ENCODE measurements at places on chromosomes 6 and 20.

- DNase-seq = no peak
Measured at GRCh38 chr6:44527181-44527580, 139.7 kb downstream of the CDC5L start.

DNA sequence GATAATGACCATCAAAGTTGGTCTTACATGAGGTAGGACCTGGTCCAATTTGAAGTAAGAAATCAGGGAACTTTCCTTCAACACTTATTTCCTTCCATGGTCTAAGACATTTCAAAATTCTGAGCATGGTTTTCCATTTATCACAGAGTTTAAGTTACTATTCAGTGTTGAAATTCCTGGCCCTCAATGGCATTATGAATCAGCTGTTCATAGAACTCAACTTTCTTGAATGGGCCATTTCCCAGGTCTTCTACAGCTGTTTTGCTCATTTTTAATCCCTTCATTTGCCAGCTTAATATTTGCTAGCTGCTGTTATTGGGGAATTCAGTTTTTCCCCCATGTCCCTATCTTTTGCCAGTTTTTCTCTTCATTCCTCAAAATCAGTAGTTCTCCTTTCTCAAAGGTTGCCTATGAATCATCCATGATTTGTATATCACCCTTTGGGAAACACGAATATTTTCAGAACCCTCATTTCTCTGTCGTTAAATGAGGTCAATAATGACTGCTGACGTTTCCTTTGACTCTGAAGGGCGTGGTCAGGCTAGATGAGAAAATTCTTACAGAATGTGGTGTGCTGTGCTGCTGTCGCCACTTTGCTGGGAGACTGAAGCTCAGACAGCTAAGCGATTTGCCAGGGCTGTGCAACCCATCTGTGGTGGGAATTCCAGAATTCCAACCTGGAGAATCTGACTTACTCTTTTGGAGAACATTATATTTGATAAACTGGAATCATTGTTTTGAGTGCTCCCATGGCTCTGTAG is 216.5 kb upstream of the FLRT3 start:
- DNase-seq = no peak

- no peak for DNase-seq
Measured at GRCh38 chr6:114030767-114031166, 59.8 kb upstream of the HDAC2 start.

- DNase-seq = no peak
Measured at GRCh38 chr6:166169549-166170421, 2.1 kb upstream of the TBXT start.

DNA sequence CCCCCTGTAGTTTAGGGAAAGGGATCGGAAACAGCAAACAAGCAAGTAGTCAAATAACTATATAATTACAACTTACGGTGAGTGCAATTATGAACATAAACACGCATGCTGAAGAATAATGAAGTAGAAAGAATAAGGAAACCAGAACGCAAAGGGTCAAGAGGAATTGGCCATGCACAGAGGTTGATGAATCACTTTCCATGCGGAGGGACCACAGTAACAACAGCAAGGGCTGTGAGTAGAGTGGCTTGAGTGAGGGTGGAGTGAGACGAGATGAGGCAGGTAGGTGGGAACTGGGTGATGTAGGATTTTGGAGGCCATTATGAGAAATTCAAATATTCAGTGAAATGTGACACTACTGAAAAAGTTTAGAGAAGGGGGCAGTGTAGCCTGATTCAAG is 112.2 kb upstream of the LAMP5 start:
- DNase-seq = no peak

GRCh38 chr20:34045294-34045693 is 51.6 kb downstream of the RALY start:
- no peak for DNase-seq

DNA sequence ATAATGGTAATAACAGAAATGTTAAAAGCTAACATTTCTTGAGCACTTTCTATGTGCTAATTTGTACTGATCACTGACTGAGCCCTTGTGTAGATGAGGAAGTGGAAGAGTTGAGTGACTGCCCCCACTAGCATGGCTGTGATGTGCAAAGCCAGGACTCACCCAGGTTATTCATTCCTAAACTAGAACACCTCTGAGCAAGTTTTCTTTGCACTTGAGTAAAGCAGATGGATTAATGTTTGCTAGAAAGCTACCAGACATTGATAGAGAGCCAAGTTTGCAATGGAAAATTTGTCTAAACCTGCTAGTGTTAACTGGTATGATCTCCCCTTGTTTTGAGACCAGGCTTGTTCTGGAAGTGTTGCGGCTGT is 467.4 kb upstream of the PLCB4 start:
- DNase-seq = no peak

GRCh38 chr20:42708266-42708665 is 481.4 kb downstream of the PTPRT start:
- DNase-seq = no peak

DNA sequence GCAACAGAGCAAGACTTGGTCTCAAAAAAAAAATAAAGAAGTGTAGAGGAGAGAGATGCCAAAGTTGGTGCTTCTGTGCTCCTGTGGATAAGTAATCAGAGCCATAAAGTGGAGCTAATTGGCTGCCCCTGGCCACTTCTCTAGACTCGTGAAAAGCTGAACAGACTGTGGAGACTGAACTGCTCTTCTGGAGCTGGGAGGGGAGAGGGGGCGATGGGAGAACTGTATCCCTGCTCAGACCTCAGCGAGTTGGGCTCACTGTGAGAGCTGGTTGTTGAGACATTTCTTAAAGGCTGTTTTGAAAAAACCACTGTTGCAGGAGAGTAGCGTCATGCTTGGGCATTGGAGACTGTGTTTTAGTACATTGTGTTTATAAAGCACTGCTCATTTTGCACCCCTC is 125.7 kb downstream of the TCP11 start:
- DNase-seq = no peak

DNA sequence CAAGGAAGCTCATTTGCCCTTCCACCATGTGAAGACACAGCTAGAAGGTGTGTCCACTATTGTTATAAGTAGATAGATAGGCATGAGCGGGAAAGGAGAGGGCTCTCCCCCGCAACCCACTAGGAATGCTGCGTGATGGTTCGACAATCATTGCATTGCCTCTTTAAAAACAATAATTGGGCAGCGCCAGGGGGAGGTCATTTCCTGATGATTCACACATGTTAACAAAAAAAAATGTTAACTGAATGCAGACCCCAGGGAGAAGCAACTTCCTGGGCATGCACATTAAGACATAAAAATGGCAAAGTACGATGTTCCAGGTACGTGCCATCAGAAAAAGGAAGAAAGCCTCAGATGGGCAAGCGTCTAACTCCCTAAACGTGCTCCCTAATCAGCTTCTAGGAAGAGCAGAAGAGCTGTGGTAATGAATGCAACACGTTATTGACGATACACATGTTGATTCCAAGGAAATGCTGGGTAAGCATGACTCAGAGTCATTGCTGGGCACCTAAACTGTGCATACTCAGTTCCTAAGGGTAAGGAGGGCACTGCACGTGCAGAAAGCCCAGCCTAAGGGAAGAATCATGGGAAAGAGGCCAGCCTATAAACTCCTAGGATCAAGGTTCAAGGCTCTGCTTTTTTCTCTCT is 113.7 kb downstream of the FAM217A start:
- no peak for DNase-seq

- DNase-seq = no peak
Measured at GRCh38 chr6:14888575-14889000, 357.3 kb upstream of the JARID2 start.

GRCh38 chr6:43243664-43244321 is 512 bp downstream of the TTBK1 start:
- DNase-seq = no peak

DNA sequence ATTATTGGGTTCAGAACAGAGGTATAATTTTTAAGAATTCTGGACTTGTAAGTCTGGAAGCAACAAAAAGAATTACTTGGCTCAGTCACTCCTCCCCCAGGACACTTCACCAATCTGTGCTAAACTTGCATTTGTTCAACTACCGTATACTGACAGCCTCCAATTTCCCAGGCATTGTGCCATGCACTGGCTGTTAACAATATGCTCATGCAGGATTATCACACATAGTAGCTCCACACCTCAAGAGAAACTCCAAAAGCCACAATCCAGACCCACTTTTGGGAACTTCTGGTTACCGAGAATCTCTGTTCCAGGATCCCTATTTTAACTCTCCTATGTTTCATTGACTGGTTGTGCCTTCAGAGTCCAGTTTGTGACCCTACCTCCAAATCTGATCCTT is 7.7 kb downstream of the ADGRF1 start:
- DNase-seq = no peak

- no peak for DNase-seq
Measured at GRCh38 chr6:69827276-69827893, 30.6 kb upstream of the LMBRD1 start.

DNA sequence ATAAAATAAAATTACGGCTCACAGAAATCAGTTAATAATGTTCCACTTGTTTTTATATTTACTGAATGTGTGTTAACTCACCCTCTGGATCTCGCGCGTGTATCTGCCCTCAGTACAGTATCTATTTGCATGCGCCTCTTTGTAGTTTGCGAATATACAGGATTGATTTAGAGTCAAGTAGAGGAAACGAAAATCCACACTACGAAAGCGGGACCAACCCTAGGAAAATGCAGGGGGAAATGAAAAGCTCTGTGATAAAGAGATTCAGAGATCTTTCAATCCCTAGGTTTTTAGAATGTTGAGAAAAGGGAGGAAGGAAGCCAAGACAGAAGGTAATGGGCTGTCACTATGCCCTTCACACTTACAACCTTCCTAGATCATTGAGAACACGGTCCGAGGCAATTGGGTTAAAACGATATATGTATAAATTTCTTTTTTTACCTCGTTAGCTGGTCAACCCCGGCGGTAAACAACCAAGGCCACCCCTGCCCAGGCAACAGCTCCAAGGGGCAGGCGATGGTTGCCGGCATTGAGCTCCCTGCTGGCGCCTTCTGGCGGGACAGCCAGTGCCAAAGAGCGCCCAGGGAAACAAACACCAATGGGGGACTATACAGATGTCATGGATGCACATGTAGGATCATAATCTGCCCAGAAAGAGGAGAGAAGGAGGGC is 792 bp upstream of the FUT9 start:
- no peak for DNase-seq

- DNase-seq = no peak
Measured at GRCh38 chr20:56511926-56512325, 12.6 kb upstream of the FAM209A start.

DNA sequence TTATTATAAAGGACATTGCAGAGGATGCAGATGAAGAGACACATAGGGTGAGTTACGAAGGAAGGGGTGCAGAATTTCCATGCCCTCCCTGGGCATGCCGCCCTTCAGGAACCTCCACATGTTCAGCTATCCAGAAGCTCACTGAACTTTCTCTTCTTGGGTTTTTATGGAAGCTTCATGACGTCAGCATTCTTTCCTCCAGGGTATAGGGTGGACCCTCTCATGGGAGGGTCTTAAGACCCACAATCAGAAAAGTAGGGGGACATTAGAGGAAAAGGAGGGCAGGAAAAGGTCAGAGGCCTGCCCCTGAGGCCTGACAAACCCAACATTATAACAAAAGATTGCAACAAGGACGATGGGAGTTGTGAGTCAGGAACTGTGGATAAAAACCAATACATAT is 14.6 kb upstream of the DCBLD1 start:
- no peak for DNase-seq

DNA sequence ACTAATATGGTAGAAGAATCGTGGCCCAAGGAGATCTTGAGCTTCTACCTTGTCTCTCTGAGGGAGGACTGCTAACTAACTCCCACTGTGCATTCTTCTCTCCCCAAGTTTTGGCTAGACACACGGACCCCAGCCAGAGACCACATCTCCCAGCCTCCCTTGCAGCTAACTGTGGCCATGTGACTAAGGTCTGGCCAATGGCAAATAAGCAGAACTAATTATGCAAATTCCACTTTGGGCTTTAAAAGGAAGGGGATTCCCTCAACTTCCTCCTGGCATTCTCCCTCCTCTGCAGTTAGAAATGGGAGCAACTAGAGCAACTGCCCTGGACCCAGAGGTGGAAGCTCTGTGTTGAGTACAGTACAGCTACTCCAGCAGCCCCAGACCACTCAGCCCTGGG is 15.4 kb downstream of the BPIFA2 start:
- DNase-seq = no peak

DNA sequence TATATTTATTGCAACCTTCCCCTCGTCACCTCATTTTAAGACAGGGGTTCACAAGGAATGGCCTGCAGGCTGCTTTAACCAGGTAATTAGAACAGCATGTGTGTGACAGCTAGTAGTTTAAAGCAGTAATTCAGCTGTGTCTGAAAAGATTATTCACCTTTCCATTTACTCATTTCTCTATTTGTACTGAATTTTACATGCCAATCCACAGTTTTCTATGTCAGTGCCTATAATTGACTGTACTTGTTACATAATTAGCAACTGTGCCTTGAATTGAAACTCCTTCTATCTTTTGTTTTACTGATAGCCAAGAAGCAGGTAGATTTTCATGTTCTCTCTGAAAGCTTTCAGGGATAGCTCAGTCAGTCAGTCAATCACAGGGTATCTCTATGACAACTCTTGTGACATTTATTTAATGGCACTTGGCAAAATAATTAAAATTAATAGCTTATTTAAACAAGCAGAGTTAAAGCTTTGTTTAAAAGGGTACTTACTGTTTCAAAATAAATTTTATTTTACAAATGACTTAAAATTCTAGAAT is 214.0 kb downstream of the ZFAND3 start:
- no peak for DNase-seq

DNA sequence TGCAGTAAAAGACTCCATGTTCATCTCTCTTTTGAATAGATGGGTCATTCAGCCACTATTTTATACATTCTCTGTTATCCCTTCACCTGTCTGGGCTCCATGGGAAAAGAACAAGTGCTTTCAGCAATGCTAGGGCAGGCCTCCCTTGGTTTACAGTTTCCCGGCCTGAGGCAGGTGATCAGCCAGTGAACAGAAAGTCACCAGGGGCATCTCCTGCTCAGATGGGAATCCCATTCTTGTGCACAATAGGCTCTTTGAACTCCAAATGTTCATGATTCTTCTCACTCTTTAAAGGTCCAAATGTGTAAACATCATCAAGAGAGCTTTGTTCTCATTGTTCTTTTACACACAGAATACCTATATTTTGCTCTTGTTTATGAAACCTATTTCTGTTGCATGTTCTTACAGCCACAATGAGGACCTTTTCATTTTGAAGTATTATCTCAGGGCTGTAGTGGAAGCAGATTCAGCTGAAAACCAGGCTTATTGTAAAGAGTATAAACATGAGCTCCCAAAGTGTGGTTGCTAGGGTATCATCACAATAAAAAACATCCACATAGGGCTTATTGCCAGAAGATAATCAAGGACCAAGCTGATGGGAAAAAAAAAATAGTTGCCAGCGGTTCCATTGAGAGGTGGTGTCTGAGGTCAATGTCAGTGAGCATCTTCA is 267.1 kb upstream of the SGK1 start:
- DNase-seq = no peak

DNA sequence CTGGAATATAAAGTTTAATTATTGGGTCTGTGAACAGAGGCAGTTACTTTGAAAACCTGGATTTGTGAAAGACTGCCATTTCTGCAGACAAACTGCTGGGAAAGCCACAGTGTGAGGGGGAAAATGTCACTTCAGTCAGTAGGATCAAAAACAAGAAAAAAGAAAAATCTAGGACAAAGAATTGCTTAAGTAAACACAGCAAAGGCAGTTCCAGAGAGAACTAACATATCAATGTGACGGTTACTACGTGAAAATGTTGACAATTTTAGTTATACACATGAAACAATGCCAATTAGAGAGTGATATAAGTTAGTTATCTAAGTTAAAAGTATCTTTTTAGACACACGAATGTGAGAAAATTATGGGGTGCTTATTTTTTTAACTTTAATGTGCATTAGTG is 270.4 kb upstream of the RUNX2 start:
- DNase-seq = no peak

GRCh38 chr6:39068391-39068790 is 19.8 kb downstream of the GLP1R start:
- DNase-seq = no peak
